ENCODE measurements at places on chromosomes 3 and 15.
A peak's percentile ranks its signal among the peaks of the same experiment; 100 is the strongest.

- no peak for DNase-seq
Observed at GRCh38 chr3:156509189-156510174, 45.4 kb downstream of the SSR3 start.

DNA sequence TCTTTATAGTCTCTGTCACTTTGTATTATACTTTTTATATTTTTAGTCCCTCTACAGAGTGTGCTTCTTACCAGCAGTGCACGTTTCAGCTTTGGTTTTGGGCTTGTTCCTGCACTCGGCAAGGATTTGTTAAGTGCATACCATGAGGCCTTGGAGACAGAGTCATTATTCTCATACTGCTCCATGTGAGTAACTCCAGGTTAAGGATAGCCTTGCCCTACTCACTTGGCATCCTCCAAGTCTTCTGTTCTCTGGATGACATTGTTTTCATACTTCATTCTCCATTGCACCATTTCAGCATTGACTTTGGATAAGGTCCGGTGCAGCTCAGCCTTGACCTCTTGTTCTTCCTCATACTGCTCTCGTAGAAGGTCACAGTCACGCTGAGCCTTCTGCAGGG is 96.4 kb downstream of the MYH15 start:
- DNase-seq, result no peak

DNA sequence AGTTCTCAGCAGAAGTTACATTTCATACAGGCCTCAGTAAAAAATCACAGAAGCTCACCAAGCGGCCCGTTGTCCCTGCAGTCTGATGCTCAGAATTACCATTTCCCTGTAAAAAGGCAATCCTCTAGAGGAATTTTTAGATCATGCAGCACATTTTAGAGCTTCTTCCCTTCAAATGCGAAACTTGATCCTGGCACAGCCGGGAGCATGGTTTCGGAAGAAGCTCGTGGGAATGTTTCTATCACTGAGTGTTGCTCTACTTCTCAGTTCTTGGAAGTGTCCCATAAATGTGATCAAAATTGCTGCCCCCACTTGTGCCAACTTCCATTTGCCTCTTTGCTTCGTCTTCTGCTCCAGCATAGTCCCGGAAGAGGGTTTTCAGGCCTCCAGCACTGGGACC is 3.8 kb upstream of the H1-8 start:
- no peak for DNase-seq

DNA sequence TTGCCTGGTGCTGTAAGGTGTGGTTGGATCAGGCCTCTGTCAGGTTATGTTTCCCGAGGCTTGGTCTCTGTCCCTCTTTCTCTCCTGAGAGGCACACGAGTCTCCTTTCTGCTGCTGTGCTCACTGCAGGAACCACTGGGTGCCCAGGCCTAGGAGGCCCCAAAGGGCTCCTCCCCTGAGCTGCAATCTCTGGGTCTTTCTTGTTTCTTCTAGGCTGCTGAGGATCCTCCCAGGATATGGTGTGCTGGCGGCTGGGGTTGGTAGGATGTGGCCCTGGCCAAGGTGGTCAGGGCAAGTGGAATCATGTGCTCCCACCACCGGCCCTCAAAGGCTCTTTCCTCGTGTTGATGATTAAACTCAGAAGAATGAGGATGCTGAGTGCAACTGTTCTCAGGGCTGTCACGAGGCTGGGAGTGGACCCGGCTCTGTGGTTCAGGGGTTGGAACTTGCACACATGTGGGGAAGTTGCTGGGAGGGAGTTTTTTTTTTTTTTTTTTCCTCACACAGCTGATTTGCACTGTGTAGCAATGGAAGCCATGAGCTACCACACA is 43.6 kb upstream of the CTSH start:
- DNase-seq, result no peak

DNA sequence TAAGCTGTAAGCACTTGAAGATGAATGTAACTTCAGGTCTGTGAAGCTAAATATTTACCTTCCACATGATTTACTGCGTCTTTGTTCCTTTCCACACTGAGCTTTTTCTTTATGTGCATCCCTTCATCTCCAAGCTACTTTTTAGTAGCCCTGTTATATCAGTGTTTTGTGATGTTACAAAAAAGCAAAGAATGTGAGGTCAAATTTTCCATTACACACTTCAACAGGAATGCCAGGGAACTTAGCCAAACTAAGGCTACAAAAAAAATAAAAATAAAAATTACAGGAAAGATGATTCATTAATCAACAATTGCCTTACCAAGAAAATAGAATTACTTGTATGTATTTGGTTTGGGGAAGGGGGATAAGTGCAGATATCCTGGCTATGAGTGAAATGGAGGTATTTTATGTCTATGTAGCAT is 73.0 kb downstream of the FILIP1L start:
- no peak for DNase-seq

GRCh38 chr3:172061724-172062184 is 22.4 kb downstream of the FNDC3B start:
- no peak for DNase-seq

- DNase-seq, result no peak
Observed at GRCh38 chr15:35306361-35306981, 221.4 kb upstream of the NANOGP8 start.

GRCh38 chr3:190746531-190746930 is 116.0 kb downstream of the GMNC start:
- no peak for DNase-seq

DNA sequence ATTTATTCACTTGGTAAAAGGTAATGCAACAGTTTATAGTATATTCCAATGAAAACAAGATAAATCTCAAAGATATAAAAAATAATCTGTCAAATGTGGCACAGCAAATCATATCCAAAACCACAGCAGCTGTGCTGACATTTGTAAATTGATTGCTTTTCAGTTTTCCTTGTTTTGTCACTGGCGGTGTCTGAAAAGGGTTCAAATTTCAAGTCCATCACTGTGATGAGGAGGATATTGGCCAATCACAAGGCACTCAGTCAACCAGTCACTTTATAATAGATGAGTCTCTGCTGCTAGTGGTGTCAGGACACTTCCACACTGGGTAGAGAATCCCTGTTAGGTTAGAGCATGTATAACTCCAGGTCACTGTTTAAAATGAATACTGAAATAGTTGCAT is 154.8 kb downstream of the SLC9A9 start:
- DNase-seq, result no peak

- no peak for DNase-seq
Observed at GRCh38 chr3:146554151-146554760, 9.8 kb upstream of the PLSCR1 start.

- no peak for DNase-seq
Observed at GRCh38 chr3:64600246-64600950, 87.4 kb downstream of the ADAMTS9 start.

GRCh38 chr3:8328967-8329366 is 172.7 kb upstream of the LMCD1 start:
- DNase-seq, result no peak

DNA sequence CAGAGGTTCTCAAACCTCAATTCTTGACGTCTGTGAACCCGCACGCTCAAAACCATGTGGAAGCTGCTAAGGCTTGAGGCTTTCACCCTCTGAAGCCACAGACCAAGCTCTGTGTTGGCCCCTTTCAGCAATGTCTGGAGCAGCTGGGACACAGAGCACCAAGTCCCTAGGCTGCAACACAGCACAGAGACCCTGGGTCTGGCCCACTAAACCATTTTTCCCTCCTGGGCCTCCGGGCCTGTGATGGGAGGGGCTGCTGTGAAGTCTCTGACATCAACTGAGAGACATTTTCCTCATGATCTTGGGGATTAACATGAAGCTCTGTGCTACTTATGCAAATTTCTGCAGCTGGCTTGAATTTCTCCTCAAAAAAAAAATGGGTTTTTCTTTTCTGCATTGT is 21.3 kb upstream of the NEDD4 start:
- no peak for DNase-seq

DNA sequence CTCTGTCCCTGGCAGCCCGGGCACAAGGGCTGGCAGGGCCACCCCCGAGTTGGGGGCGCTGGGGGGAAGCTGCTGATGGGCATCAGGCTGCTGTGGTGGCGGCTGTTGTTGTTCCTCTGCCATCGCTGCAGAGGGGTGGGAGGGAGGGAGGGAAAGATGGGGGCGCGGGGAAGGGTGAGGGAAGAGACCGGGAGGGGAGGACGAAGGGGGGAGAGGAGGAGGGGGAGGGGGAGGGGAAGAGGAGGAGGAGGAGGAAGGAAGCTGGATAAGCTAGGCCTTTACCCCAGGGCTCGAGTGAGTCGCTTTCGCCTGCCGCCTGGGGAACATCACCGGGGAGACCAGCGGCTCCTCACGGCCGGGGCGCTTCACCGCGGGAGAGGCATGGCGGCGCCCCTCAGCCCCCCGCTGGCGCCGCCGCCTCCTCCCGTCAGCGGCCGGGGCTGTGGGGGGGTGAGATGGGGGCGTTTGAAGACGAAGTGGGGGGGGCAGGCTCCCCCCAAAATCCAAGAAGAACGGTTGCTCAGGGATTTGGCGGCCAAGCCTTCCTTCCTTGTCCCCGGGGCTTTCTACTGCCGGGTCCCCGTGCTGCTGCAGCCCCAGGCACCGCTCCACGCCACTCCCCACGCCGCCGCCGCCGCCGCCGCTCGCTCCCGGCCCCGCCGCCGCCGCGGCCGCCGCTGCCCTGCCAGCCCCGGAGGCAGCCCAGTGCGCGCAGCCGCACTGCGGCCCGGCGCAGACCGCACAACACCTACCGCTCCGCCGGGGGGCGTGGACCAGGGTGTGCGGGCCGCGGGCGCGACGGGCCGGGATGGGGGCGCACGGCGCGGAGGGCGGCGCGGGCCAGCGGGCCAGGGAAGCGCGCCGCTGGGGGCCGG is at the start of gene RFX7:
RFX7 (minus strand) TSS at position 717 of the 875 bp plus-strand sequence; CDS start at position 123, 594 bp downstream.
- peak; percentile 66 for DNase-seq

- no peak for DNase-seq
Observed at GRCh38 chr3:65138556-65138955, 450.8 kb upstream of the ADAMTS9 start.

- DNase-seq, result no peak
Observed at GRCh38 chr15:31435912-31436628, 109.4 kb downstream of the KLF13 start.

GRCh38 chr15:49490966-49491365 is 67.9 kb downstream of the FGF7 start:
- DNase-seq, result no peak

DNA sequence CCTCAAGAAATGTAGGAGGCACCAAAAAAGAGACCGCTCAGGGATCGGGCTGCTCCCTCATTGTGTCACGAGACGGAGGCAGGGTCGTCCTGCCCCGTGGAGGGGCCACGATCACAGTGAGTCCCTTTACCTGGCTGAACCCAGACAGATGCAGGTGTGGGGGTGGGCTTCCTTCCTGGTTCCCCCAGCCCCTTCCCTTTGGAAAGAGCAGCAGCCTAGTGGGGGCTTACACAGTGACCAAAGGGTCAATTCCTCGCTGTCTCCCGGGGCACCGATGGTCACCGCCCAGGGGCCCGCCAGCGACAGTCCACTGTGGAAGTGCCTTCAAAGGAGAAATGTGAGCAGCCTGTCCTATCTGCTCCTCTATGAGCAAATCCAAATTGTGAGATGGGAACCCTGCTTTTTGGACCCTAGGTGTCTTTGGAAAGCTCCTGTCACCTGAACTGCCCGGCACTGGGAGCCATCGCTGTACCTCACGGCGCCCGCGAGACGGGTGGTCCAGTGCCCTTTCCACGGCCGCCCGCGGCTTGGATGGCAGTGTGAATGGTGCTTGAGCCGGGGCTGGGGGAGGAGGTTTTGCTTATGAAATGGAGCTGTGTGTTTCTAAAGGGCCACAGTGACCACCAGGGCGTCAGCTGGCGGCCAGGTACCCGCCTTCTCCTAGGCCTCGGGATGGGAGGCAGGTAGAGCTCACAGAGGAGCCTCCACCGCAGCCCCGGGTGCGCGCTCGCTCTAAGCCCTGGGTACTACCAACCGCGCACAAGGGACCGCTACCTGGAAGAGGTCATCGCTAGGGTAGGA is 155.7 kb downstream of the KLF13 start:
- no peak for DNase-seq

- DNase-seq, result no peak
Observed at GRCh38 chr3:7144697-7145308, 283.9 kb downstream of the GRM7 start.

DNA sequence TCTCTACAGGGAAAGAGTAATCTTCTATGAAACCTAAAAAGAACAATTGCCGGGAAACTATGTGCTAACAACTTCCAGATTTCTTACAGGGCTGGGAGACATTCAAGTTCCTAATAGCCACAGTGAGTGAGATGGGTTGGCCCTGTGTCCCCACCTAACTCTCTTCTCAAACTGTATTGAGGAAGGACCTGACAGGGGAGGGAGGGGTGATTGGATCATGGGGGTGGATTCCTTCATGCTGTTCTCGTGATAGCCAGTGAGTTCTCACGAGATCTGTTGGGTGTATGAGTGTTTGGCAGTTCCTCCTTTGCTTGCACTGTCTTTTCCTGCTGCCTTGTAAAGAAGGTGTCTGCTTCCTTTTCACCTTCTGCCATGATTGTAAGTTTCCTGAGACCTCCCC is 958.7 kb downstream of the AGBL1 start:
- DNase-seq, result no peak

GRCh38 chr15:100889385-100890050 is 9.9 kb downstream of the ALDH1A3 start:
- DNase-seq, result no peak

DNA sequence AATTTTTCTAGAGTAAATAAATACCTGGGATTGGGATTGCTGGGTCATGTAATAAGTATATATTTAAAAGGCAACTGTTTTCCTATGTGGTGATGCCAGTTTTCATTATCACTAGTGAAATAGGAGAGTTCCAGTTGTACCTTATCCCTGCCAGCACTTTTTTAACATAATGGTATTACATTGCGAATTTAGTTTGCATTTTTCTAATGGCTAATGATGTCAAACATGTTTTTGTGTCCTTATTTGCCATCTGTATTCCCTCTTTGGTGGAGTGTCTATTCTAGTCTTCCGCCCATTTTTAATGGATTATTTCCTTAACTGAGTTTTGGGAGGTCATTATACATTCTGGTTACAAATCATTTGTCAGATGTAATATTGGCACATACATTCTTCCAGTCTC is 88.3 kb downstream of the GHSR start:
- DNase-seq, result no peak

- no peak for DNase-seq
Observed at GRCh38 chr3:159848348-159849118, 140.1 kb upstream of the IL12A start.

DNA sequence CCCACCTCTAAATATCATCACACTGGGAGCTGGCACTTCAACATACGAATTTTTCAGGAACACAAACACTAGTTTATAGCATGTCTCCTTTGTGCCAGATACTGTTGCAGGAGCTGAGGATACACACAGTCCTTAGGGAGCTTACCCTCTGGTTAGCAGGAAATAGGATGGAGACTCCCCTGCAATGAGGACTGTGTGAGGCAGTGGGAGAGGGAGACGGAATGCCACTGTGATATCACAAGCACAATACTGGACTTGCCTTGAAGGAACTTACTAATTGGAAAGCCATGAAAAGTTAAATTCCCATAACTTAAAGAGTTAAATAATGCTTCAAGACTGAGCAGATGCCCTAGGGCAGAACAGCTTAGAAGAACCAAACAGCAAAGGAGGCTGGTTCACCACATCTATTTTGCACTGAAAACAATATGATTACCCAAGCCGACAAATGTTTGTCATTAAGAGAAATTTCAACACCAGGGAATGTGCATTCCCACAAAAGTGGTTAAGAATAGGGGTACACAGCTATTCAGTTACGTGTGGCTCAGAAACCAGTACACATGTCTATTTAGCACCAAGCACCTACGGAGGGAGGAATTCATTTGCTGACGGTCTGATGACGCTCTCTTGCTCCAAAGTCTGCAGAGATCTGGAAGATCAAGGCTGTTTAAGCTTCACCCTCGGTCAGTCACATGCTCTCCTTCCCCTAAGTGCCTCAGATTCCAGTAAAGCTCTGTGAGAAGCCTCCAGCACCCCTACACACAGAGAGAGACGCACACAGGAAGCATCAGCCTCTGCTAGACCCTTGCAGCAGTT is 5.2 kb downstream of the TBC1D2B start:
- DNase-seq, result no peak
